NCI-H187 treated with DMSO at 0.1 percent for 48 hours (cell line): ENCODE measurements at places on chromosomes 13 and 19.

DNA sequence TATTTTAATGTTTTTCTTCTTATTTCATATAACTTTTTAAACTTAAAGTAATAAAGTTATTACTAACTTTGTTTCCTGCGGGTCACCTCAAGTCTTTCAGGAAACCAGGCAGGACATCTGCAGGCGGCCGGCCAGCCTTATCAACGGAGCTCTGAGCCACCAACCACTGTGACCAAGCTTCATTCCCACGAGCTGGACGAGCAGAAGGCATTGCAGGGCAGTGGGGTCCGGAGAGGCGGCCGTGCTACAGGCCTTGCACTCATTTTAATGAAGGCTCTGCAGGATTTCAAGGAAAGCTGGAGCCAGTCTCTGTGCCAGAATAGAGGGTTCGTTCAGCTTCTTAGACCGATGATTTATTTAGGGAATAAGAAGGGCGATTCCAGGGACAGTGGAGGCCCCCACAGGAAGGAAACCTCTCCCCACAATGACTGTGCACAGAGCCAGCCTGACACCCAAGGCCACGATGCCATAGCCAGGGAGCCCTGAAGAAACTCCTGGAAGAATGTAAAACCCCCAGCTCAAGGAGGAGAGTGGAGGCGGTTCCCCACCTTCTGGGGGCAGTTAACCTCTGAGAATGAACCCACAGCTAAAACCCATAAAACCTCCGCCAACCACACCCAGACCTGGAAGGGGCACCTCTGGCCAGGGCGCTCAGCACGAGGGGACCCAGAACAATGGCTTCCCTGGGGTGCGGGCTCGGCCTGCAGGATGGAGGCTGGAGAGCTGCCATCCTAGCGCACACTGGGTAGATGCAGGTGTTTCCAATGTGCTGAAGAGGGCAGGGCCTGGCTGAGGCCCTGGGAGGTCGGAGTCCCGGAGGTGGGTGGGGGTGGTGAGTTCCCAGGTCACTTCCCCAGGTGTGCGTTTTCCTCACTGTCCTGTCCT, 75.0 kb downstream of the RASA3 start:
- DNase-seq: no peak

DNA sequence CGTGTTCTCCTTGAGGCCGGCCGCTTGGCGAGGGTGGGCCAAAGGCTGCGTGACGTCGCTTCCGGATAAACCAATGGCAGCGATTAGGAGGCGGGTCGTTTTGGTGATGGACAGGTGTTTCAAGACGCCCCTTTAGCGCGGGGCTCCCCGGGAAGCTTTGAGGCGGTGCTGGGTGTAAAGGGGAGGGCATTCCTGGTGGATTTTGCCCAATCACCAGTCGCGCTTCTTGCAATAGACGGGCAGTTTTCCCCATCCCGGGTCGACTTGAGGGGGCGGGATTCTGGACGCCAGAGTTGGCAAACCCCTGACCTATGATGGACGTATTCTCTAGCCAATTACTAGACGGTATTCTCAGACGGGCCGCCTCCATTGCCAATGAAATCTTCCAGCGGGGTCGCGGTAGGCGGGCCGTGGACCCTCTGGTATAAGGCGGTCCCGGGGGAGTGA, 264 bp upstream of the PRMT1 start:
- DNase-seq: peak; percentile 98

GRCh38 chr13:40470660-40471059, 195.8 kb downstream of the FOXO1 start:
- no peak for DNase-seq

DNA sequence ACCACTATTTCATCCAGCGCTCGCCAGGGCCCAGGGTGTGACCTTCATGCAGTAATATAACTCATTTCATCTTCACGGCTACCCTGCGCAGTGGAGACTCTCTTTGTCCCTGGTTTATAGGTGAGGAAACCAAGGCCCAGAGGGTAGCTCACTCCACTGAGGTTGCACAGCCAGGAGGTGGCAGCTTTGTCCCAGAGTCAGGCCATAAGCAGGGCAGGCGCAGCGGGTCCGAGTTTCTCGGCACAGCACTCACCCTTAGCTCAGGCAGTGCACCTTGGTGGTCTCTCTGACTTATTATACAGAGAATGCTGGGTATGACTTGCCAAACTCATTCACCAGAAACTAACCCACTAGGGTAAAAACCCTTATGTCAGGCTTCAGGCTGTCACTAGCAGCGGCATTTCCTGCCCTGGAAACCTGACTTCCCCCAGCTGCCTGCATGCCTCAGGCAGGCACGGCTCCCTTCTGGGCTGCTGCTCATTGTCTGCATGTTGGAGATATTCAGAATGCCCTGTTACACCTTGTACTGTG, 24.5 kb downstream of the PPP5C start:
- DNase-seq: no peak

DNA sequence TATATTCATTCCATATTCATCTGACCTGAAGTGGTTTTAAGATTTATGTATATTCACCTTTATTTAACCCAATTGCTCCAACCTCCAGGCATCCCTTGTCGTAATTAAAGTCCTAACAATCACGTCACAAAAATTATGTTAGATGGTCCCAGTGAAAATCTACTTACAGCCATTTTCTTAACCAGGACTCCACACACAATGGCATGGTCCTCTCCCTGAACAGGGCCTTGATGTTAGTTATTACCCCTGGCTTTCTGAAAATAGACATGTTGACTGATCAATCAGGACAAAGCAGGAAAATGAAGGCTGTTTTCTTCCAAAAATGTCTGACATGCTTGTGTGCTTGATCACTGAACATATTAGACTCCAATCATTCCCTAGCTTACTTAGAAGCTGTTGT, 542.7 kb upstream of the SLITRK5 start:
- DNase-seq: no peak

- DNase-seq: no peak
These were observed 2.1 kb upstream of the PNPLA6 start for GRCh38 chr19:7533281-7533885.

DNA sequence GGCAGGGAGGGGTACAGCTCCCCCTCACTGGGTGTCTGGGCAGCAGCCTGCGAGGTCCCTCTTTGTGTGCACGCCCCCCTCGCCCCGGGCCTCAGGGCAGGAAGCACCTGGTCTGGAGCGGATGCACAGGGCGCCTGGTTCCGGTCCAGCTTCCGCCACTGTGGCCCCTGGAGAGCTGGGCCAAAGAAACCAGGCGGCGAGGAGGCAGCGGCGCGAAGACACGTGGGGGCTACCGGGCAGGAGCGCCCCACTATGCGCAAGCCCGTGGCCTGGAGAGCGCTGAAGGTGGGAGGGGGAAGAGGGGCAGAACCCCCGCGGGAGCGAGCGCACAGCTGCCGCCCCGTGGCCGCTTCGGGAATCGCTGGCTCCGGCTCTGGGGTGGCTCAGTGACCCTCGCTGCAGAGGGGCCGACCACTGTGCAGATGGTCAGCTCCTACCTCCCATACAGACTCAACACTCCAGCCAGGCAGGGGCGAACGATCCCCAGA, 1.7 kb upstream of the LYL1 start:
- DNase-seq: no peak

DNA sequence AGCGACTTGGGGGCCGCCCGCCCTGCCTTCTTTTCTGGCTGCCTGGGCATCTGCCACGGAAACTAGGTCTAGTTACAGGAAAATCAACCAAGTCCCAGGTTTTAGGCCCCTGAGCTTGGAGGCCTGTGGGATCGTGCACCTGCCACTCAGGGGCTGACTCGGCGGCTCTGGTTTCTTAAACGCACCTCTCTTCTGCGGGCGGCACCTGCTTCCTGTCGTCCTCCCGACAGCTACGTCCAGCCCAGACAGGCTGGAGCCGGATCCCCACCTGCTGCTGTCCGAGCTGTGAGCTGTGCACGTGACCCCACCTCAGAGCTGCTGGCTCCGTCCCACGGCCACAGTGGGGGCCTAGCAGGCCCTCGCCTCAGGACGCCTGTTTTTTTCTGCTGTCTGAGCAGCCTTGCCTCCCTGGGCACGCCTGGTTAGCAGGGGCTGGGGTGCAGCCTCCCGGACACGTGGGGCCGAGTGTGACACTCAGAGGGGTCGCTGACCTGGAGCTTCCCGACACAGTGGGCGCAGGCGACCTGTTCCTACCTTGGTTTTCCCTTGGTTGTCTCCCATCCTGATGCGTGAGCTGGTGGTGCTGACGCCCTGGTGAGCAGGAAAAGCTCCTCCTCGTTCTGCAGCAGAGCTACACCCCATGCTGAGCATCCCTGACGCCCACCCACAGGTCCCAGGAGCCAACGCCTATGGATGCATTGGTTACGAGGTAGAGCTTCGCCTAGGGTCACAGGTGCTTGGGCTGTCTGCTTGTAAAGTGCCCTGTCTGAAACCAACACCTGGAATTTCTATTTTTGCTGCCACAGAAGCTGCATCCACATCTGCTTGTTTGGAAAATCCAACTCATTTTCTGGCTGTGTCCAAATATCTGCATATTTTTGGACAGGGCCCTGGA, 17.5 kb downstream of the TMEM255B start:
- DNase-seq: peak; percentile 45

DNA sequence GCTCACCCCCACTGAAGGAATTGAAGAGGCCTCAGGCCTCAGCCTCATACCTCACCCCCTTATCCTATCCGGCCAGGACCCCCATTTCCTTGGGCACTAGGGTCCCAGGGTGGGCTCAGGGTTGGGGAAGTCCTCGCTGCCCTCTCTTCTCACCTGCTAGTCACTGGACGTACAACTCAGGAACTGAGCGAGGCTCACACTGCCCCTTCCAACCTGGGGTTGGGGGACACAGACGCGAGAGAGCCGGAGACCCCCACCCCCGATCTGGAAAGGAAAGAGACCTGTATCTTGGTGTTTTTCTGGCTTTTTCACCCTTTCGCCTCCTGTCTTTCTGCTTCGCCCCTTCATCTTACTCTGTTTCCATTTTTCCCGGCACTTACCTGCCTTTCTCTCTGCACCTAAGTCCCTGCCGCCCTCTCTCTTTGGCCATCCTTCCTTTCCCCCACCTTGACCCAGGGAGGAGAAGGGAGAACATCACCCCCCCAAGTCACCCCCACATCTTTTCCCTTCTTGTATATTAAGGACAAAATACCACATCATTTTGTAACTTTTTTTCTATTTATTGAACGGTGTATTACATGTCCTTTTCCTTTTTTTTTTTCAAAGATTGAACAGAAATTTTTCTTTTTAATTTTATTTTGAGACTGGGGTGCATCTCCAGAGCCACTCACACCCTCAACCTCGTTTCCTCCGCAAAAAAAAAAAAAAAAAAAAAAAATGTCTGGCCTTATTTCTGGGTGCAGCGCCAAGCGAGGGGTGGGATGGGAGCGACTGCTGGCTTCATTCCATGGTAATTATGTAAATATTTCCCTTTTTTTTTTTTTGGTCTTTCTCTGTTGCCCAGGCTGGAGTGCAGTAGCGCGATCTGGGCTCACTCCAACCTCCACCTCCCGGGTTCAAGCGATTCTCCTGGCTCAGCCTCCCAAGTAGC, 36.6 kb downstream of the ZSWIM4 start:
- no peak for DNase-seq

GRCh38 chr13:29621051-29621800, 25.7 kb upstream of the SLC7A1 start:
- DNase-seq: no peak

- DNase-seq: no peak
These were observed 38.1 kb upstream of the SLC10A2 start for GRCh38 chr13:103104340-103104739.

GRCh38 chr13:43567608-43568007, 219.2 kb downstream of the ENOX1 start:
- no peak for DNase-seq

DNA sequence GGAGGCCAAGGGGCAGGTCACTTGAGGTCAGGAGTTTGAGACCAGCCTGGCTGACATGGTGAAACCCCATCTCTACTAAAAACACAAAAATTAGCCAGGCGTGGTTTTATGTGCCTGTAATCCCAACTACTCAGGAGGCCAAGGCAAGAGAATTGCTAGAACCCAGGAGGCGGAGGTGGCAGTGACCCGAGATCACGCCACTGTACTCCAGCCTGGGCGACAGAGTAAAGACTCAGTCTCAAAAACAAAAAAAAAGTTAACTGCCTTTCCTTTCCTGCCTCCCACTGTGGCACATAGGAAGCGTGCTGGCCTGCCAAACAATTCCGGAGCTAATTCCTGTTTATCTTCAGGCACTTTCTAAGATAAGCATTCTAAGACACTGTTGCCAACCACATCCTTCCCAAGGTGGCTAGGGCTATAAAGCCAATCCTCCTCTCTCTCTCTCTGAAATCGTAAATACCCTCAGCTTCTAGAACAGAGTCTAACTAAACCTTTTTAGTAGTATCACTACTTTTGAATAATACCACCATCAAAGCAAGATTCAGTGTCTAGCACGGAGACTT, 21.6 kb downstream of the SLC25A30 start:
- DNase-seq: no peak

DNA sequence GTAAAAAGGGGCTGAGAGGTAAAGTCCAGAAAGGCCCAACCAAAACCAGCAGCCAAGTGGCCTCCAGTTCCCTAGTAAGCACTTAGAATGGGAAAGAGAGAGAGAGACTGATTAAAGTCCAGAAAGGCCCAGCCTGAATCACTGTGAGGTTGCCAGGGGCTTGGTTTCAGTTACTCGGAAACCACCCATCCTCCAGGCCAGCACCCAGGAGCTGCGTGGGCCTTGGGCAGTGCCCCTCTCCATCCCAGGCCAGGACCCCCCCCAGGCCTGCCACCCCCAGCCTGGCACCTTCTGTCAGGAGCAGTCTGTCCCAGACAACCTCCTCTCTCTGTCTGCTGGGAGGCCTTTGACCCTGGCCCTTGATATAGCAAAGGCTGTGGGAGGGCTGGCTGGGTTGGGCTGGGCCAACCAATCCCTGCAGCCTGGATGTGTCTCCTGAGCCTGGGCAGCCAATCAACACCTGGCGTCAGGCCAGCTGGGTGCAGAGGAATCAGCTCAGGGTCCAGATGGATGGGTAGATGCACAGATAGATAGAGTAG, at the start of gene CYP4F2:
Gene CYP4F2, minus strand, starts transcription at position 337 of the 539 bp plus-strand sequence. CDS start 463 bp downstream, outside the sequence.
- DNase-seq: no peak

- no peak for DNase-seq
These were observed 141.3 kb downstream of the ZAR1L start for GRCh38 chr13:32173881-32174280.

DNA sequence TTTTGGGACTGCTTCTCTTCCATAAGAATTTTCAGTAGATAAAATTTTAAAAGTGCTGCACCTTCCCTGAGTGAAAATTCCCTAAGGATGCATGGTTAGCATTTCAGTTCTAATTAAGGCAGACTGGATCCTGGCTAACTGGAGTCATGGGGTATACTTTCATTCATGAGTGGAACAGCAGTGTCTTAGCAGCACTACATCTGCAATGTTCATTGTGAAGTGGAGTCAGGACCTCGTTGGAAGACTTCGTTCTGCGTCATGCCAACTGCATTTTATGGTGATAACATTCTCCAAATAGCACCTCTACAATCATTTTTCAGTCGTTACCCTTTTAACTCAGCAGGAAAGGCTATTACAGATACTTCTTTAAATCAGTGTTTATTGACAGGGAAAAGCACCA, 25.5 kb downstream of the PHF11 start:
- peak; percentile 8 for DNase-seq

DNA sequence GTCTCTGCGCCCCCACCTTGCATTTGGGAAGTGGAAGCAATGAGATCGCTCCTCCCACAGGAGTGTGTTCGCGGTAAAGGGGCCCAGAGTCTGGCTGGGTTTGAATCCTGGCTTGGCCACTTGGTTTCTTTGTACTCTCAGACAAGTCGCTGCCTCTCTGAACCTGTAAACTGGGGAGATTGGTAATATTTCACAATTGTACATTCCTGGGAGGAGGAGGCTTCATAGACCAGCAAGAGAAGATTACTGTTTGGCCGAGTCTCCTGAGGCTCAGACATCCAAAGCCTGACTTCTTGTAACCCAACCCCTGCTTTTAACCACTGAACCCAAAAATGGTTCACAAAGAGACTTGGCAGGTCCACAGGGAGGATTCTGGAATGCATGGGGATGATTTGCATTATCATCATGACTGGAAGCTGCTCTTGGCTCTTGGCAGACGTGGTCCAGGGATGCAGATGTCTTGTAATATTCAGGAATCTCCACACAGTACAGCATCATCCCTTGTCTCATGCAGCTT, 13.6 kb upstream of the STRN4 start:
- DNase-seq: no peak
